ENCODE measurements at places on chromosomes 2 and 18.

- DNase-seq = no peak
Observed at GRCh38 chr2:207107551-207107950, 58.2 kb downstream of the KLF7 start.

DNA sequence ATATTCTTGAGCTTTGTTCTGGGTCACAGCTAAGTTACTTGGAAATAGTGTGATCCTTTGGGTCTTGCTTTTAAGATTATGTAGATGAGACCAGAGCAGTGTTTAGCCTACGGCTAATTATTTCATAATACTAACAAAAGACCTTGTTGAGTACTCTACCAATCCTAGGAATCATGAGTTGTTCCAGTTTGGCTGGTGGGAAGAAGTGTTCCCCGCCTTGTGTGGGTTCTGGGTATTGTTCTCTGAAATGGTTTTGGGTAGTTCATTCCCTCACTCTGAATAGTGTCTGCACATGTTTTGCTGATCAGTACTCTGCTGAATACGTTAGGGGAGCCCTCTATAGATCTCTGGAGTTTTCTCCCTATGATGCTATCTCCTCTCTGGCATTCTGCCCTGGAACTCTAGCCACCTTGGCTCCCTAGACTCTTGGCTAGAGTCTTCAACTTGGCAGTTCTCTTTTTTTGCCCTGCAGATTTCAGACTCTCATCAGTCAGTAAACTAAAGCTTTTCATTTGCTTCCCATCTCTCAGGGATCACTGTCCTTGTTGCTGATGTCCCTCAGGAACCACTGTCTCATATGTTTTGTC, 48.4 kb downstream of the NEMP2 start:
- no peak for DNase-seq

DNA sequence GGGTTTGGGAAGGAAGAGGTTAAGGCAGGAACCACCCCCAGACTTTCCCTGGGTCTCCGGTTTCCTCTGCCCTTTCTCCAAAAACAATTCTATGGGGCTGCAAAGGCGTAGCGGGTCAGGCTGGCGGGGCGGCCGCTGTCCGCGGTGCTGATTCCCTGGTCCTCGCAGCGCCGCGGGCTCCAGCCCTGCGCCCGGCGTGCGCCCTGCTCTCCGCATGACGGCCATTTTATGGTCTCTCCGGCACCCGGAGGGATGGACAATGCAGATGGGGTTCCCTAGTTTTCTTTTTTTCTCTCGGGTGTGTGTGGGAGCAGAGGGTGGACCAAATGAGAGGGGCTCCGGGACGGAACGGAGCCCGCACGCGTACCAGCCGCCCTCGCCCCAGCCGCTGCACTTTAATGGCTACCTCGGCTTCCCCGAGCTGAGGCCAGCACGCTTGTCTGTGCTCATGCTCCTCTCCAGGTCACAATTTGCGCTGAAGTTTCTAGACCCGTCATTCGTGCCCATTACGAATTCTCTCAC, 1.6 kb downstream of the ST8SIA3 start:
- DNase-seq = no peak

DNA sequence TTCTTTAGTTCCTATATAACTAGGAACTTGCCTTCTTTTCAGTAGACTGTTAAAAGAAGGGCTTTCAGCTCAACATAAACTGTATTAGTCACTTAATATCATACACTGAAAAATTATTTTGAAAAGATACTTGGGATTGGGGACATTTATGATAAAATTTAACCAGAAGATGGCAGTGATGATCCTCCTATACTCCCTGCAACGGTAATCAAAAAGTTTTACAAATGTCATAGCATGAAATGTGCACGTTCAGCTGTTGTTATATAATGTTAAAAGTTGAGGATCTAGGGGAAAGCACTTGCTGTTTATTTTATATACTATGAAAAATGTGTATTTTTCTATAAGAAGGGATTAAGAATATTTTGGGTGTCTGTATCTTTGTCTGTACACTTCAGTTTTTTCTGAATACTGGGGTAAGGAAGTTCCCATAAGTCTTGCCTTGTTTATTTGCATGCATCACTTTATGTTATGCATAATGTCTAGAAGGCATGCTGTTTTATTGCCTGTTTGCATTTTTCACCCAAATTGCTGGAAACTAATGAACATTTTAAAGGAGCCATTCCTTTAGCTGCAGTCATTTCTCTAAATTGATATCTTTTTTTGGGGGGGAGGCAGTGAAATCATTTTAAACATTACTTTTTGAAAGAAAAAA, 19.0 kb downstream of the DYNC1I2 start:
- DNase-seq = no peak

DNA sequence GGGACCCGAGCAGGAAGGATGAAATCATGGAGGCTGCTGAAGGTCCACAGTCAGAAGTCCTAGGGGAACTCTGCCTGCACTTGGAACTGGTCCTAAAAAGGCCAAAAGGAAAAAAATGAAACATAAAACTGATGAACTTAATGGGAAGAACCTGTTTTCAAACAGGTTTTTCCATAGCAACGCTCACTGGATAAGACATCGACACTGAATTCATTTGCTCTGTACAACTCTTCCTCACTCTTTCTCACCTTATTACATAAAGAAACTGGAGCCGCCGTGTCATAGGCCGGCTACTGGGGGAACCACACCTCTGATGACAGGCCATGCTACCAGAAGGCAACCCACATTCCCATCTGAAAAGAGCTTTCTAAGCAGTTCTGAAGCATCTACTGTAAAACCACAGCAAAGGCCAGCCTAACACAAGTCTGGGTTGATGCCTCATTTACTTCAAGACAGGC, 83.6 kb downstream of the FARSB start:
- no peak for DNase-seq

DNA sequence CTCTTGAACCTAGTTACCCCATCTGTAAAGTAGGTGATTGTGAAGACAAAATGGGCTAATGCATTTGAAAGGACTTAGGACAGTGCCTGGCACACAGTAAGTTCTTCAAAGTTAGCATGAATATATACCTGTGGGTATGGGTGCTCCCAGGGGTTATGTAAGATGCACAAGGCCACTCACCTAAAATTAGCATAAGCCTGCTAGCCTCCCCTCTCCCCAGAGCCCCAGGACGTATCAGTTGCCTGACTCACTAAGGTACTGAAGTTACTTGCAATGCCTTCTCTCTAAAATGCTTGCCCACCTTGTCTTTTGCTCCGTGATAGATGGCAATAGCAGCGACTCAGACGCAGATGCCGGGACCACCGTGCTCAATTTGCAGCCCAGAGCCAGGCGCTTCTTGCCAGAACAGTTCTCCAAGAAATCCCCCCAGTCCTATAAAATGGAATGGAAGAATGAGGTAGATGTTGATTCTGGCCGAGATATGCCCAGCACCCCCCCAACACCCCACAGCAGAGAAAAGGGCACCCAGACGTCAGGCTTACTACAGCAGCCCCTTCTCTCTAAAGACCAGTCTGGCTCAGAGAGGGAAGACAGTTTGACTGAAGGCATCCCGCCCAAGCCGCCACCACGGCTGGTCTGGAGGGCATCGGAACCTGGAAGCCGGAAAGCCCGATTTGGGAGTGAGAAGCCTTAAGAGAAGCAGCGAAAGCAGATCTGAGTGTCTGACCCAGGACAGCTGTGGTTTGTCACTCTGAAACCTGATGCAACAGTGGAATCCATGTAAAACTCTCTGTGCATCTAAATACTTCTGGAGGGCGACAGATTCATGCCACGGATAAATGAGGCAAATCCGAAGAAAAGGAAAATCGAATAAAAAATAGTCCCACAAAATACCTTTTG, 53.8 kb upstream of the TMEM182 start:
- DNase-seq = no peak

Measured in stimulated activated CD8-positive, alpha-beta memory T cell treated with anti-CD3 and anti-CD28 coated beads, Interleukin-15, amount 100 ng/mL, for 24 hours (primary cell).